ENCODE measurements at places on chromosomes 11 and 22. TPM values are rescaled to one million over a fixed set of nuclear protein-coding genes. Genes with fewer than 3 reads are reported as not detected.

The SLC22A12 gene
- total RNA-seq: not detected

The KCNJ4 gene
- 0.93 TPM for total RNA-seq

The HSPB2 gene
- 1.9 TPM for total RNA-seq

The YPEL4 gene
- 3.5 TPM for total RNA-seq

The GAL3ST3 gene
- total RNA-seq: 8.4 TPM

The C22orf42 gene
- total RNA-seq: not detected

The CASP5 gene
- total RNA-seq: not detected

The AIP gene
- total RNA-seq: 49.3 TPM

The PYGM gene
- total RNA-seq: 24.2 TPM

The NRGN gene
- 1.2 TPM for total RNA-seq

The OR2AG2 gene
- 0.16 TPM for total RNA-seq

The OR52E8 gene
- not detected for total RNA-seq

The OR6T1 gene
- not detected for total RNA-seq

The ASCL2 gene
- 0.82 TPM for total RNA-seq

The PNPLA3 gene
- 47.3 TPM for total RNA-seq

The LSP1 gene
- total RNA-seq: 29.1 TPM

The DEFB131B gene
- total RNA-seq: not detected

The CYB5R2 gene
- 13.6 TPM for total RNA-seq

The MUC6 gene
- not detected for total RNA-seq

The SMTN gene
- 97.1 TPM for total RNA-seq

The BLID gene
- total RNA-seq: 8.5 TPM

The NXPE4 gene
- total RNA-seq: not detected

The KRTAP5-11 gene
- not detected for total RNA-seq

The TMEM45B gene
- not detected for total RNA-seq

The PRCP gene
- 73.1 TPM for total RNA-seq

The OR56A5 gene
- total RNA-seq: not detected

The EFCAB6 gene
- 15.9 TPM for total RNA-seq

The CHRDL2 gene
- not detected for total RNA-seq

The TYR gene
- 65.3 TPM for total RNA-seq

The INS gene
- total RNA-seq: not detected

The FAM180B gene
- 1.2 TPM for total RNA-seq

The ANGPTL5 gene
- 0.93 TPM for total RNA-seq

The MS4A6E gene
- total RNA-seq: not detected

The POU2AF1 gene
- not detected for total RNA-seq

The OR5AP2 gene
- total RNA-seq: not detected

The SERPINH1 gene
- total RNA-seq: 479 TPM

The TECTA gene
- total RNA-seq: 2.2 TPM

The CSNK2A3 gene
- 4.7 TPM for total RNA-seq

The TRIM51 gene
- not detected for total RNA-seq

The KCNK7 gene
- total RNA-seq: 0.99 TPM

The KIAA1671 gene
- total RNA-seq: 25.1 TPM

The KRTAP5-8 gene
- not detected for total RNA-seq

The KDM4D gene
- 2.3 TPM for total RNA-seq

The NELL1 gene
- 14.2 TPM for total RNA-seq

The HPX gene
- 2.8 TPM for total RNA-seq

The FADS3 gene
- 34.5 TPM for total RNA-seq

The ABCG4 gene
- total RNA-seq: 14.6 TPM

The FADS1 gene
- 52.4 TPM for total RNA-seq

The AIFM3 gene
- 26.3 TPM for total RNA-seq

The TSGA10IP gene
- not detected for total RNA-seq

The CCDC81 gene
- total RNA-seq: 3.7 TPM

The C11orf97 gene
- not detected for total RNA-seq

The LINC01488 gene
- 0.38 TPM for total RNA-seq

The CHRNA10 gene
- total RNA-seq: 0.88 TPM

The AMOTL1 gene
- total RNA-seq: 89.6 TPM

The OR51A4 gene
- total RNA-seq: not detected
